OCI-LY7 (cell line): ENCODE measurements at places on chromosomes 11 and 22.

DNA sequence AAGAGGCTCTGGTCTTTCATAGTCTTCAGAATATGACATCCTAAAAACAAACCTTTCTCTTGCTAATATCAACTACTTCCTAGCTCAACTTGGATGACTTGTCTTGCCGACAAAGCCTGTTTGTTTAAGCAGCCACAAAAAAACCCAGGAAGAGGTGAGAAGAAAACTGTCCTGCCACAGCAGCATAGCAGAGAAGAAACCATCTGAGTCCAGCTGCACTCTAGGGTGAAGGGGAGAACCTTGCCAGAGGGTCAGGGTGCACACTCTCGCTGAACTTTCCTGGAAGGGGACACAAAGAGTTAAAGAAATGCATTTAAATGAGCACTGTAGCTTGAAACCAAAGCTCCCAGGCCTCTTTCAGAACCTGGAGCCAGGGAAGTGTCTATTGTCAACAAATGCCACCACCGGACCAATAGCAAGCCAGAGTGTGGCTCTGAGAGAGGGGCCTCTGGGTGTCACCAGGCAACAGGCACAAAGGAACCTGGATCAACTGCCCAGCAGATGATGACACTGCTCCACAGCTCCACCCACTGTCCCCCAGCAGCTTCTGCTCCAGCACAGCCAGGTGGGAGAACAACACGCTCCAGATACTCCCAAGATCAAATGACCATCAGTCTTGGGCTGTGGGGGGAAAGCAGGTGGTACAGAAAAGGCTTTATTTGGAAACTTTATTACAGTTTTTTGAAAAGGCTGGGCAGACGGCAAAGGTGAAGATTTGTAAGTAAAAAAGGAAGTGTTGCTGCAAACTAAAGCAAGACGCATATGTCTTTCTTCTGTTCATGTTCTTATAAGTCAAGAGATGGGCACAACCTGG lies 105.7 kb downstream of the RASSF10 start:
- no peak for DNase-seq

DNA sequence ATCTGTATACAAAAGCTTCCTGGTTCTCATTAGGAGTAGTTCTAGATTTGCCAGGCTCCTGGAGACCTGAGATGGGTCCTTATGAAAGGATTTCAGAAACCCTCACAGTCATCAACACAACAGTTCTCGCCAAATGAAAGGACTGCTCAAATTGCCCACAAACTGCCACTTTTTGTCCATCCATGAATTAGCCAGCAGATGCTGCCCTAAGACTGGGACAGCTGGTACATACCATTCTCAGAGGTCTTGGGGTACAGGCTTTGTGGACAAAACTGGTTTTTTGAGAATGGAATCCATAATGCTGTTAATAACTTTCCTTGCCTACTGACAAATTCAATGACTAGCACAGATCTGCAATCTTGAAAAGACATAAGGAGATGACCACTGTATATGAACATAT lies 23.4 kb upstream of the BDNF start:
- DNase-seq: no peak

DNA sequence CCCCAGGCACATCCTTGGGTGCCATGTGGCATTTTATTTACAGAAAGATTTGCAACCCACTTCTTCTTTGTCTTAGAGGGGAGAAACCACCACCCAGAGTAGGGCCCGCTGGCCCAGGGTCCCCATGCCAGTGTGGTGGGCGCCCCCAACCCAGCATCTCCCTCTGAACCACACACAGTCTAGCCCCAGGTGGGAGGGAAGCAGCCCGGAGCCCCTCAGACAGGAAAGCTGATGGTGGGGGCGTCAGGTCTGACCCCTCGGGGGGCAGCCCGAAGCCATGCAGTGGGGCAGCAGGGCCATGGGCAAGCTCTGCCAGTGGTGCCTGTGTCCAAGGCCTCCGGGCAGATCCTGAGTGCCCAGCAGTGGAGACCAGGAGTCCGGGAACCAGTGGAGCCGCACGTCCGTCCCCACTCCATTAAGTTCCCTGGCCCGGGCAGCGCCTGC lies 11.7 kb downstream of the TRPM5 start:
- DNase-seq: no peak

DNA sequence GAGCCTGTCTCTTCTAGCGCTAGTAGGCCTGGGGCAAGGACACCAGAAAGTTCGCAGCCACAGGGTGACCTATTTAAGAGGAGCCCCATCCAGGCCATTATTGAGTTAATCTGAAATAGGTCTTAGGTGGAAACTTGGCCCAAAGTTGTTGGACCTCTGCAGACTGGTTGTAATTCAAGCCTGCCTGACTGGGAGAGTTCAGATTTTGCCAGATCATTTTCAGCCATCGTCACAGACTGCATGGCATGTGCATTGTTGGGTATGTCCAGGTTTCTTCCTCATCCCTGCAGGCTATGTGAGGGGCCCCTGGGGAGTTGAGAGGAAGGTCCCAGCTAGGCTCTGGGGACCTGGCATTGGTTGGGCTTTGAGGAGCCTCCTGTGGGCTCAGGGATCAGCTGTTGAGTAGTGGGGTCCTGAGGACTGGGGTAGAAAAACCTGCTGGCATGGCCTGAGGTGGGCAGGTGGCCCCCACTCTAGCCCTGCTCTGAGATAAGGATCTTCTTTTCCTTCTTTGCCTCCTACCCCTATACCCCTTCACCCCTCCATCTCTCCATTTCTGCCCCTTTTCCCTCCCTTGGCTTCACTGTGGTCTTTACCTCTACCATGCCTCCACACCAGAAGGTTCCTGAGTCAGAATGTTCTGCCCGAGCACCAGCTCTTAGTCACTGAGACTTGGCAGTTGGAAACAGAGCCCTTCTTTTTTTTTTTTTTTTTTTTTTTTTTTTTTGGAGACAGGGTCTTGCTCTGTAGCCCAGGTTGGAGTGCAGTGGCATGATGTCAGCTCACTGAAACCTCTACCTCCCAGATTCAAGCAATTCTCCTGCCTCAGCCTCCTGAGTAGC lies 112.7 kb downstream of the MORC2 start:
- DNase-seq: no peak

DNA sequence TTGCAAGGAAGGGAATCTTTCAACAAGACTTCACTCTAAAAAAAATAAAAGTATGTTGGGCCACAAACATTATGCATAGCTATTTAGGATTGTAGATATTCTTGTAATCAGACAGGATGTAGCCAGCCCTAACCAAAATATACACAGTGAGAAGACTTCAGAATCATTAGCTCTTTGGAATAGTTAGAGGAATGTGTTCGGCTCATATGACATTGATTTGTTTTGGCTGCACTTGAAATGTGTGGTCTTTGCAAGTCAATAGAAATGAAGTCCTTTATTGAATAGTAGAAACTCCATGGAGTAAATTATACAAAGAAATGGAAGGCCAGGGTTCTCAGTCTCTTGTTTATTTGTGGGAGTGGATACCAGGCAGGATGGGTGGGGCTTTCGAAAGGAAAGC lies 692.1 kb downstream of the NTM start:
- no peak for DNase-seq

DNA sequence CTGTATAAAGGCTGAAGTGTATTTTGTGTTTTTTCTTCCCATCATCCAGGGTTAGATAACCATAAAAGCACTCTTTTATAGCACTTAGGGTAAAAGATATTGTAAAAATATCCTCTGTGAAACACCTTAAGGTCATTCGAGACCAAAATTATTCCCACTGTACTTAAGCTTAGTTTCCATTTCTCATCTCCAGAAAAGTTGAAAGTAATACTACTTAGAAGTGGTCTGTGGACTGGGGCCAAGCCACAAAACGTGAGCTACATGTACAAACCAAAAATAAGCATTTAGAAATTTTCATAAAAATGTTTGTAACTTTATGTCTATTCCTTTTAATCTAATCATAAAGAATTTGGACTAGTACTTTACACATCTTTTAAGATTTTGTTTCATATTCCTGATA lies 142.0 kb upstream of the NTM start:
- no peak for DNase-seq

GRCh38 chr22:39414886-39415285 lies 15.3 kb downstream of the TAB1 start:
- no peak for DNase-seq

DNA sequence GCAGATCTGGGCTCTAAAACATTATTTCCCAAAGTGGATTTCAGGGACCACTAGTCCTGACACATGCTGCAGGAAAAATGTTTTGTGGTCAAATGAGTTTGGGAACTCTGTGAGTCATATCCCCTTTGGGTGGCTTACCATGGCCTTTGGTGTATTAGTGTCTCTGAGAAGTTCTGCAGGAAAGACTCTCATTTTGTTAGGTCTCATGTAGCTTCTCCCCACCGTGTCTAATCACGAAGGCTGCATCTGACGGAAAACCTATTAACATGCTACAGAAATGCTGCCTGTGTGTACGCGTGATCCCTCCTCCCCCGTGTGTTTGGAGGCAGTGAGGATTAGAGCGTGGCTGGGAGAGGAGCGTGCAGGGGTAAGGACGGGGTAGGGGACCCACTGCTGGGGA lies 191.7 kb downstream of the ST3GAL4 start:
- no peak for DNase-seq

- no peak for DNase-seq
Measured at GRCh38 chr11:81495699-81496292, 1237.9 kb downstream of the FAM181B start.

- DNase-seq: no peak
Measured at GRCh38 chr11:45275828-45276227, 10.3 kb downstream of the SYT13 start.

DNA sequence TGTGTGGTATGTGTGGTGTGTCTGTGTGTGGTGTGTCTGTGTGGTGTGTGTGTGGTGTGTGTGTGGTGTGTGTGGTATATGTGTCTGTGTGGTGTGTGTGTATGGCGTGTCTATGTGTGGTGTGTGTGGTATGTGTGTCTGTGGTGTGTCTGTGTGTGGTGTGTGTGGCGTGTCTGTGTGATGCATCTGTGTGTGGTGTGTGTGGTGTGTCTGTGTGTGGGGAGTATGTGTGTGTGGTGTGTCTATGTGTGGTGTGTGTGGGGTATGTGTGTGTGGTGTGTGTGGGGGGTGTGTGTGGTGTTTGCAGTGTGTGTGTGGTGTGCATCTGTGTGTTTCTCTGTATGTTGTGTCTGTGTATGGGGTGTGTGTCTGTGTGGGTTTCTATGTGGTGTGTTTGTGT lies 7.8 kb upstream of the PVALB start:
- no peak for DNase-seq

DNA sequence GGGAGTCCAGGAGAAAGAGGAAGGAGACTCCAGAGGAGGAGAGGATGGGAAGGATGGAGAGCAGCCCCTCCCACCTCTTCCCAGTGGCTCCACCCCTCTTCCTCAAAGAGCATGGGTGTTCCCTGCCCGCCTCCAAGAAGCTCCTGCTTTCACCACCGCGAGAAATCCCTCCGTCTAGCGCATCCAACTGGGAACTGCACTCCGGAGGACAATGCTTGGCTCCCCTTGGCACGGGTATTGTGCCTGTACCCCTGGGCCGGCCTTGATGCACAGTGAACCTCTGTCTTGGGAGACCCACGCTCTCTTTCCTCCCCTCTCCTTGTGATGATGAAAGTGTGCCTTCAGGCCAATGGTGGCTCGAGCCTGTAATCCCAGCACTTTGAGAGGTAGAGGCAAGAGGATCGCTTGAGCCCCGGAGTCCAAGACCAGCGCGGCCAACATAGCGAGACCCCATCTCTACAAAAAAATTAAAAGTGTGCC lies 14.9 kb upstream of the ADA2 start:
- no peak for DNase-seq

DNA sequence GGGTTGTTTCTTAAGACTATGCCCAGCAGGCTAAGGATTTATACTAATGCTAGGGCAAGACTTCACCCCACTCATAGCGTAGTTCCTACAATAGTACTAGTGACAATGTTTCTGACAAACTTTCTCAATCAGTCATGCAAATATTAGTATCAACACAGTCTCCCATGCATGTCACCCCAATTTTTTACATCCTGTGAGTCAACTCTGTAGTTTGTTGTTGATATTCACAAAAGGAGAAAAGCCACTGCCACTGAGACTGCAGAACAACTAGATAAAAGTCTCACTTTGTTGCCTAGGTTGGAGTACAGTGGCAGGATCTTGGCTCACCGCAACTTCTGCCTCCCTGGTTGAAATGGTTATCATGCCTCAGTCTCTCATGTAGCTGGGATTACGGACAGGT lies 155.2 kb downstream of the RBFOX2 start:
- DNase-seq: no peak

GRCh38 chr22:25623310-25623734 lies 58.8 kb downstream of the GRK3 start:
- DNase-seq: peak; percentile 2

- no peak for DNase-seq
Measured at GRCh38 chr11:12438291-12438690, 60.9 kb downstream of the PARVA start.

DNA sequence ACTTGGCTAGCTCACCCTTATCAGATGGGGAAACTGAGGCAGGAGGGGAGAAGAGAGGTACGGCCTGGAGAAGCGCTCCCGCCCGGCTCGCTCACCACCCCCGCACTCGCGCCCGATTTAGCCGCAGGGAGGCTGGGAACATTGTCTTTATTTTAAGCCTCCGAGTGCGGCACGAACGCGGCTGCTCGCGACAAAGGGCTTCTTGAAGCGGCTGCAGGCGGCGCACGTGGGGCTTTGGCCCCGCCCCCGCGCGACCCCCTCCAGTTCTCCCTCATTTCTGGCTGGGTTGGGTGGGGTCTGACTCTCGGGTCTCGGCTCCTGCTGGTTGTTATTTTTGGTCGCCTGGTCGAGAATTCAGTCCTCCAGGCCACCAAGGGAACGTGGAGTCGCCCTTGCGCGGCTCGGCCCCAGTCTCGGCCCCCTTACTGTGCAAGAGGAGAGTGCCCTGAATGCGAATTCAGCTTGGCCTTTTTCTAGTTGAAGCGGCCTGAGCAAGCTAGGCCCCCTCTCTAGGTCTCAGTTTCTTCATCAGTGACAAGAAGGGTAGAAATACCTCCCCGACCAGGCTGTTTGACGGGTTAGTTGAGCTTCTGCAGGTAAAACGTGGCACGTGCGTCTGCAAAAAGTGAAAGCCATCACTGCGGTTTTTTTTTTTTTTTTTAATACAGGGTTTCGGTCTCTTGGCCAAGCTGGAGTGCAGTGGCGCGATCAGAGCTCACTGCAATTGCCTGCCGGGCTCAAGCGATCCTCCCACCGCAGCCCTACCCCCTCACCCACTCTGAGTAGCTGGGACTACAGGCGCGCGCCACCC lies 2.6 kb upstream of the CHRM1 start:
- DNase-seq: peak; percentile 27

GRCh38 chr11:75388386-75389275 lies 10.7 kb upstream of the RPS3 start:
- DNase-seq: peak; percentile 70

DNA sequence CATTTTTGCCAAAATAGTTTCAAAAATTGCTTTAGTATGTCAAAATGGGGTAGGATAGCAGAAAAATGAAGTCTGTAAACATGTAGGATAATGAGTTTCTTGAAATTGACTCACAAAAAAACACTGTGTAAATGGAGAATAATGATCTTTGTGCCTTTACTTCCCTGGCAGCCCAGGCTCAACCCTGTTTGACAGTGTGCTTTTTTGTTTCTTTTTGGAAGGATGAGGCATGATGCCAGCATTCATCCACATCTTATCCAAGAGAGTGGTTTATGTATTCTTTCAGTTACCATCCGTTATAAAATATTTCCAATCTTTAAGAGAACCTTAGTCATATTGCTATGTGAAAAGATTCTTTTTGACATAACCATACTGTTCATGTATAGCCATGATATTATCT lies 70.6 kb downstream of the ARHGAP42 start:
- DNase-seq: no peak

GRCh38 chr22:42794551-42795510 lies 62.2 kb downstream of the ARFGAP3 start:
- no peak for DNase-seq
